Ascending aorta (tissue), 2 donors: ENCODE measurements at places on chromosomes 3 and 15. TPM values are rescaled to one million over a fixed set of nuclear protein-coding genes. Genes with fewer than 3 reads are reported as not detected.
A peak's percentile ranks its signal among the peaks of the same experiment; 100 is the strongest.

GRCh38 chr15:86557018-86557550 is 477.4 kb downstream of the AGBL1 start:
- H3K36me3 ChIP-seq: no peaks in the 10 kb centered on the region
- no peaks in the 10 kb centered on the region for H3K4me1 ChIP-seq
- H3K4me3 ChIP-seq: no peak overlapping the region
- H3K27ac ChIP-seq: no peak overlapping the region
- DNase-seq: no peak
- no peaks in the 10 kb centered on the region for H3K27me3 ChIP-seq

- H3K27me3 ChIP-seq: no peaks in the 10 kb centered on the region
- no peak for DNase-seq
- H3K4me3 ChIP-seq: no peak overlapping the region
- H3K27ac ChIP-seq: no peak overlapping the region
- no peaks in the 10 kb centered on the region for H3K36me3 ChIP-seq
Observed at GRCh38 chr3:142007710-142008399, 131.4 kb downstream of the ATP1B3 start.

- DNase-seq: no peak
- H3K4me3 ChIP-seq: peak within 1 kb of the TSS; percentile 47
- no peaks in the 10 kb centered on the region for H3K27me3 ChIP-seq
- no peak within 1 kb of the TSS for H3K27ac ChIP-seq
- H3K36me3 ChIP-seq: no peaks in the 10 kb centered on the region
Observed at GRCh38 chr3:178536211-178537079, at the start of gene KCNMB2. Gene KCNMB2, plus strand, starts transcription at chr3:178536436.

GRCh38 chr3:41907330-41908073 is 54.4 kb downstream of the ULK4 start:
- H3K36me3 ChIP-seq: no peaks in the 10 kb centered on the region
- no peaks in the 10 kb centered on the region for H3K27me3 ChIP-seq

DNA sequence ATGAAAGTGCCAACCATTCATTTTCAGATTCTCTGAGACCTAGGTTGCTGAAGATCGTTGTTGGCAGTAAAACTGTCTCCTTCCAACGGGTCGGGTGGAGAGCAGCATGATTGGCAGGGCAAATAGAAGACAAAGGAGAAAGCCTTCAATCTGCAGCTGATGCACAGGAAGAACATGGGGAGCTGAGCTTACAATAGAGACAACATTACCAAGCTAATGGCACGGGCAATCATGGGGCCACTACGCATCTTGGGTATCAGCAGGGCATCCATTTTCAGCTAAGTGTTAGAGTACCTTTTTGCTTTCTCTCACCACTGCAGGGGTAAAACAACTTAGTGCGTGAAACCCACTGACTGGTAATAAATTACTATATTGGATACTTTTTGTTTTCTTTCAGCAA is 114.8 kb downstream of the WDR72 start:
- no peaks in the 10 kb centered on the region for H3K36me3 ChIP-seq
- no peaks in the 10 kb centered on the region for H3K4me1 ChIP-seq
- H3K4me3 ChIP-seq: no peak overlapping the region

GRCh38 chr15:37524601-37525000 is 409.8 kb upstream of the TMCO5A start:
- H3K27ac ChIP-seq: no peak overlapping the region
- H3K36me3 ChIP-seq: no peaks in the 10 kb centered on the region
- no peak overlapping the region for H3K4me3 ChIP-seq
- no peak for DNase-seq
- H3K27me3 ChIP-seq: no peaks in the 10 kb centered on the region
- H3K4me1 ChIP-seq: no peaks in the 10 kb centered on the region

DNA sequence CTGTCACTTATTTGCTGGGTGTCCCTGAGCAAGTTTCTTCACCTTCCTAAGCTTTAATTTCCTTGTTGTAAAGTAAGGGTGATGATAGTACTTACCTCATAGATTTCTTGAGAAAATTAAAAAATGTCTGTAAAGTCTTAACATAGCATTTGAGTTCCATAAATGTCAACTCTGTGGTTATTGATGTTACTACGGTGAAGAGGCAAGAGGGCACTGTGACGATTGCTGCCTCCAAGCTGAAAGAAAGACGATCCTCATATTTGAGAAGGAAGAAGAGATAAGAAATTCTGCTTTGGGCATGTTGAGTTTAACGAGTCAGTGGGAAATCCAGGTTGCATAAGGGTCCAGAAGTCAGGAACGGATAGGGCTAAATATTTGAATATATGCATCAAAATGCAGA is 240.8 kb upstream of the ZPLD1 start:
- no peak overlapping the region for H3K27ac ChIP-seq
- H3K4me3 ChIP-seq: no peak overlapping the region
- no peaks in the 10 kb centered on the region for H3K36me3 ChIP-seq
- no peak for DNase-seq
- no peaks in the 10 kb centered on the region for H3K27me3 ChIP-seq

DNA sequence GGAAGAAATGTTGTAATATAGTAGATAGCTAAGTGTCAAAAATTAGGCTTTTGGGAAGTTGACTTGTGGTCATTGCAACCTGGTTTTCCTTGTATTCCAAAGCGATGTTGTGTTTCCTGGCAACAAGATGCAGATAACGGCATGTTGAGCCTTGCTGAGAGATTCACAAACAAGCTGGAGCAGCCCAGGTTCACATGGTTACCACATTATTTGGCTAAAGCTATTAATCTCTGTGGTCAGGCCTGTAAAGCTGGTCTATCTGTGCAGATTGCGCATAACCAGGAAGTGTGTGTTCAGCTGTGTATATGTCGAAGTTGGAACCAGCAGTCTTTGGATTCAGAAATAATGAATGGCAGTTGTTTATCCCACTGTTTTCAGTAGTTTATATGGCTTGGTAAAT is 6.6 kb downstream of the TIPARP start:
- H3K4me1 ChIP-seq: peaks cover 18% of the 10 kb centered on the region
- H3K4me3 ChIP-seq: peak overlapping the region; percentile 14
- no peaks in the 10 kb centered on the region for H3K27me3 ChIP-seq
- peaks cover 26% of the 10 kb centered on the region for H3K36me3 ChIP-seq
- no peak for DNase-seq

DNA sequence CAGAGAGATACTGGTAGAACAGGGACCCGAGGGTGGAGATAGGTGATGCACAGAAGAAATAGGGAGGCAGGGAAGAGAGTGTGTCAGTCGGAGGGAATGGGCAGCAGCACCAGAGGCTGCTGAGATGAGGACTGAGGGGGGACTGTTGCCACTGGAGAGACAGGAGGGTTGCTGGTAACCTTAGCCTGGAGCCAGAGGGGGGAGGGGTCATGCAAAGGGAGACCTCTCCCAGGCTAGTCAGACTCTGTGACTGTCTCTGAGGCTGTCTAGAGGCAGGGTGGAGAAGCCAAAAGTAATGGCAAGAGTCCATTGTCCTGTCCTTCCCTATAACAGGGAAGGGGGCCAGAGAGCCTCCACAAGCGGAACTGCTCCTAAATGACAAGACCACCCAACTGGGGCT is 2.1 kb upstream of the DLEC1 start:
- no peak overlapping the region for H3K27ac ChIP-seq
- H3K27me3 ChIP-seq: no peaks in the 10 kb centered on the region
- H3K4me1 ChIP-seq: no peaks in the 10 kb centered on the region
- no peak overlapping the region for H3K4me3 ChIP-seq

- no peaks in the 10 kb centered on the region for H3K4me1 ChIP-seq
- H3K27ac ChIP-seq: no peak overlapping the region
- H3K4me3 ChIP-seq: no peak overlapping the region
- H3K27me3 ChIP-seq: no peaks in the 10 kb centered on the region
- no peak for DNase-seq
Observed at GRCh38 chr15:41878355-41878699, 15.5 kb downstream of the SPTBN5 start.

GRCh38 chr3:39937315-39937714 is 127.9 kb downstream of the MYRIP start:
- no peaks in the 10 kb centered on the region for H3K4me1 ChIP-seq
- H3K36me3 ChIP-seq: no peaks in the 10 kb centered on the region
- no peaks in the 10 kb centered on the region for H3K27me3 ChIP-seq
- no peak overlapping the region for H3K4me3 ChIP-seq

DNA sequence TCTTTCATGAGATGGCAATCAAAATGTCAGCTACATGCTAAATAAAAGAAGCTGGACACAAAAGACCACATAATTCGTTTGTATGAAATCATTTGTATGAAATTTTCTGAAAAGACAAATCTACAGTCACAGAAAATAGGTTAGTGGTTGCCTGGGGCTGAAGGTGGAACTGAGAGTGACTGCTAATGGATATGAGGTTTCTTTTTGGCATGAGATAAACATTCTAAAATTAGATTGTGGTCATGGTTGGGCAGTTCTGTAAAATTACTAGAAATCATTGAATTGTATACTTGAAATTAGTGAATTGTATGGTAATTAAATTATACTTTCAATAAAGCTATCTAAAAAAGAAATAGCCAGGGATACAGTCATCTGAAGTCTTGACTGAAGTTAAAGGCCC is 2.7 kb upstream of the DMXL2 start:
- no peak overlapping the region for H3K4me3 ChIP-seq
- H3K4me1 ChIP-seq: no peaks in the 10 kb centered on the region
- no peaks in the 10 kb centered on the region for H3K27me3 ChIP-seq
- DNase-seq: no peak

The SQOR gene
- total RNA-seq: 61.4 TPM

The SPINT1 gene
- 1.5 TPM for total RNA-seq

The MINAR1 gene
- total RNA-seq: 0.21 TPM

The IGSF10 gene
- total RNA-seq: 1.7 TPM

The GJD2 gene
- total RNA-seq: not detected

The GYG1 gene
- 23.9 TPM for total RNA-seq

The KCNMB3 gene
- 16.5 TPM for total RNA-seq

The TCAIM gene
- 17.0 TPM for total RNA-seq

The PATL2 gene
- not detected for total RNA-seq
